Colonic mucosa (tissue), 4 donors: ENCODE measurements at places on chromosomes 7 and 10. TPM values are rescaled to one million over a fixed set of nuclear protein-coding genes. Genes with fewer than 3 reads are reported as not detected.

GRCh38 chr10:71326464-71326881 lies 7.4 kb downstream of the SLC29A3 start:
- H3K4me3 ChIP-seq = no peak overlapping the region
- H3K4me1 ChIP-seq = no peaks in the 10 kb centered on the region
- no peaks in the 10 kb centered on the region for H3K36me3 ChIP-seq
- peak; percentile 49 for DNase-seq

DNA sequence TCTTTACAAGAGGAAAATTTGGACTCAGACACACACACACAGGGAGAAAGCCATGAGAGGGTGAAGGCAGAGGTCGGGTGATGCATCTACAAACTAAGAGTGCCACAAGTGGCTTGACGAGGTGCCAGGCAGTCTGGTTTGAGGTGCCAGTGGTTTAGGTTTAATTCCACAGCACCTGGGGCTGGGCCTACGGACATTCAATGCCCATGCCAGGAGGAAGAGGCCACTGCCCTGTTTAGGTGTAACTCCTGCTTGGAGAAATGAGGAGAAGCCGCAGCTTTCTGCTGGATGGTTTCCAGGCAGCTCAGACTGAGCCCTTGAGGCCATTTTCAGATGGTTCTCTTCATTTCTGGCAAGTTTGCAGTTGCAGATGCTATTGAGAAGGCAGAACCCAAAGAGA lies 83.6 kb downstream of the HTR5A start:
- H3K36me3 ChIP-seq = no peaks in the 10 kb centered on the region
- H3K27ac ChIP-seq = no peak overlapping the region
- H3K4me3 ChIP-seq = no peak overlapping the region

DNA sequence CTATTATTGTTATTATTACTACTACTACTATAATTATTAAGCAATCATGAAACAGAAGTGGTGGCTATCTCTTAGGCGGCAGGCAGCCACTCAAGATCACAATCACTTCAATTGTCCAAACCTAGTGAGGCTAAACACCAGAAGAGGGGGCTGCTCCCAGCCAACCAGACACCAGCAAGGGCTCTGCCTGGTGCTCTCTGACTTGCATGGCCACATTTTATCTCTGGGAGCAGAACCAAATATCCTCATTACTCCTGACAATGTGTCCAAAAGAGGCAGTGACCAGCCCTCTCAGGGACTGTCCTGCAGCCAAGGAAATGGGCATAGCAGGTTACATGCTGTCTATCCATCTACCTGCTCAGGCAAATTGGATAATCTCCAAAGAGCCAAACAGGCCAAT lies 187.4 kb upstream of the PDE1C start:
- H3K27me3 ChIP-seq = no peaks in the 10 kb centered on the region
- H3K4me1 ChIP-seq = no peaks in the 10 kb centered on the region
- H3K27ac ChIP-seq = no peak overlapping the region
- no peaks in the 10 kb centered on the region for H3K36me3 ChIP-seq

GRCh38 chr10:99497343-99498025 lies 35.3 kb upstream of the NKX2-3 start:
- no peak for DNase-seq
- H3K27ac ChIP-seq = no peak overlapping the region
- H3K4me3 ChIP-seq = no peak overlapping the region
- no peaks in the 10 kb centered on the region for H3K36me3 ChIP-seq

Gene NACAD
- 3.3 TPM for total RNA-seq

Gene GIMAP8
- 4.5 TPM for total RNA-seq

- no peaks in the 10 kb centered on the region for H3K36me3 ChIP-seq
- no peaks in the 10 kb centered on the region for H3K27me3 ChIP-seq
- DNase-seq = no peak
- no peaks in the 10 kb centered on the region for H3K4me1 ChIP-seq
Observed at GRCh38 chr7:14766747-14767146, 135.8 kb downstream of the DGKB start.

DNA sequence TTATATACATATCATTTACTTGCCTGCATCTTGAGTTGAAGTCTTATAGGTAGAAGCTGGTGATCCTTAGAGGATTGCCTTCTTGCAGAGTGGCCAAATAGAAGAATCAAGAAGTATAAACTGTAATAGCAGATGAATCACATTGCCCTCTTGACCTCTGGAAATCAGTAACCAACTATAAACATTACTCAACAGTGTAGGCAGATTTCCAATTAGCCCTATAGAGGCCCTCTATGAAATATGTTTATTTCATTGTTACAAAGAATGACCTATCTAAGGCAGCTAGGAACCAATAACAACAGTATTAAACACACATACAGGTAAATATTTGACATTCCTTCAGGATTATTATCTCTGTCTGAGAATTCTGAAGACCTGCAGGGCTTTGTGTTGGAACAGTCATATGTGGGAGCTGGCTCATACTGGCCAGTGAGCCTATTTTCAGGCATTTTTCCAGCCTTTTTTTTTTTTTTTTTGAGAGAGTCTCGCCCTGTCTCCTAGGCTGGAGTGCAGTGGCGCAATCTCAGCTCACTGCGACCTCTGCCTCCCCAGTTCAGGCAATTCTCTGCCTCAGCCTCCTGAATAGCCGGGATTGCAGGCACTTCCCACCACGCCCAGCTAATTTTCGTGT lies 7.2 kb upstream of the SRI start:
- H3K4me1 ChIP-seq = no peaks in the 10 kb centered on the region
- H3K27me3 ChIP-seq = no peaks in the 10 kb centered on the region
- peak overlapping the region; percentile 65 for H3K27ac ChIP-seq
- no peaks in the 10 kb centered on the region for H3K36me3 ChIP-seq
- peak overlapping the region; percentile 16 for H3K4me3 ChIP-seq

DNA sequence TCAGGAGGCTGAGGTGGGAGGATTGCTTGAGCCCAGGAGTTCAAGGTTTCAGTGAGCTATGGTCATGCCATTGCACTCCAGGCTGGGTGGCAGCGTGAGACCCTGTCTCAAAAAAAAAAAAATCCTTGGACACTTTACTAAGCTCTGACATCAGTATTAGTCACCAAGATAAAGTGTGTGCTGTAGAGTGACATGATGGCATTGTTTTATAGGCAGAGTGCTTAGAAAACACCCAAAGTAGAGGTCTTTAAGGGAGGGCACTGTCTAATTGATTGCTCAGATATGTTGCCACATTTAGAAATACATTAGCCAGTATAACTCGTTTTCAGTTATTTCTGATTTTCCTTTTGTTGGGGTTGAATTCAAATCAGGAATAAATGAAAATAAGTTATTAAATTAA lies 235.9 kb downstream of the REEP3 start:
- no peaks in the 10 kb centered on the region for H3K36me3 ChIP-seq
- no peaks in the 10 kb centered on the region for H3K4me1 ChIP-seq
- no peak overlapping the region for H3K4me3 ChIP-seq
- H3K27ac ChIP-seq = no peak overlapping the region
- H3K27me3 ChIP-seq = no peaks in the 10 kb centered on the region
